Subcutaneous preadipocyte (primary cell): ENCODE measurements at places on chromosomes 6 and 20. TPM values are rescaled to one million over a fixed set of nuclear protein-coding genes. Genes with fewer than 3 reads are reported as not detected.

The BMP6 gene
- 1.1 and 4.7 TPM in 2 replicates for total RNA-seq

The BTN1A1 gene
- total RNA-seq: under 0.01 and 0.20 TPM in 2 replicates

The BANF2 gene
- not detected in 2 replicates for total RNA-seq

The VIP gene
- total RNA-seq: not detected in 2 replicates

The TRDN gene
- total RNA-seq: not detected in 2 replicates

The TGM3 gene
- not detected in 2 replicates for total RNA-seq

The C6orf15 gene
- total RNA-seq: not detected in 2 replicates

The LIME1 gene
- 2.2 and 2.9 TPM in 2 replicates for total RNA-seq

The PROKR2 gene
- total RNA-seq: not detected in 2 replicates

The HLA-DOA gene
- under 0.01 TPM in 1 of 2 replicates, not detected in the other for total RNA-seq

The PMEPA1 gene
- total RNA-seq: under 0.01 and 0.20 TPM in 2 replicates

The C20orf144 gene
- total RNA-seq: 0.20 TPM in 1 of 2 replicates, not detected in the other

The GABRR1 gene
- total RNA-seq: not detected in 2 replicates

The TNFRSF21 gene
- total RNA-seq: 11.8 and 30.1 TPM in 2 replicates

The RNF39 gene
- total RNA-seq: not detected in 2 replicates

The HAO1 gene
- total RNA-seq: not detected in 2 replicates

The KIAA0408 gene
- total RNA-seq: 0.37 and 0.39 TPM in 2 replicates

The LRRC73 gene
- total RNA-seq: 0.37 and 1.4 TPM in 2 replicates

The PRICKLE4 gene
- 1.8 TPM in 1 of 2 replicates, not detected in the other for total RNA-seq

The RIPOR2 gene
- 0.20 and 1.1 TPM in 2 replicates for total RNA-seq

The GPR6 gene
- not detected in 2 replicates for total RNA-seq

The ZNF133 gene
- total RNA-seq: 11.1 and 17.3 TPM in 2 replicates

The SLC32A1 gene
- not detected in 2 replicates for total RNA-seq

The PSORS1C1 gene
- 0.37 and 0.39 TPM in 2 replicates for total RNA-seq

The BHLHE23 gene
- not detected in 2 replicates for total RNA-seq

The TAGAP gene
- total RNA-seq: not detected in 2 replicates

The IL17A gene
- total RNA-seq: not detected in 2 replicates

The EEF1A2 gene
- total RNA-seq: not detected in 2 replicates

The TRIM15 gene
- total RNA-seq: not detected in 2 replicates

The EPHA7 gene
- total RNA-seq: under 0.01 and 0.39 TPM in 2 replicates
